ENCODE measurements at places on chromosomes 2 and 18. TPM values are rescaled to one million over a fixed set of nuclear protein-coding genes. Genes with fewer than 3 reads are reported as not detected.

ACKR3 gene
- 3.2 TPM for total RNA-seq

TANC1 gene
- total RNA-seq = 14.7 TPM

SPIRE1 gene
- 14.2 TPM for total RNA-seq

SKOR2 gene
- not detected for total RNA-seq

RND3 gene
- 557 TPM for total RNA-seq

NR4A2 gene
- 0.32 TPM for total RNA-seq

LHCGR gene
- not detected for total RNA-seq

SULT1C2 gene
- under 0.01 TPM for total RNA-seq

DSG4 gene
- total RNA-seq = not detected

C2orf72 gene
- total RNA-seq = not detected

MOCOS gene
- 2.2 TPM for total RNA-seq

ID2 gene
- 257 TPM for total RNA-seq

TMEM178A gene
- total RNA-seq = 0.69 TPM

EPC2 gene
- 18.5 TPM for total RNA-seq

FSIP2 gene
- under 0.01 TPM for total RNA-seq

ALKAL2 gene
- total RNA-seq = not detected

GALNT3 gene
- total RNA-seq = 0.16 TPM

IGFBP5 gene
- total RNA-seq = 213 TPM

KCNG2 gene
- total RNA-seq = 1.9 TPM

RIT2 gene
- not detected for total RNA-seq

RGPD4 gene
- total RNA-seq = not detected

DPY30 gene
- 68.9 TPM for total RNA-seq

IL36G gene
- total RNA-seq = not detected

PRKAG3 gene
- not detected for total RNA-seq

AQP12A gene
- not detected for total RNA-seq

MSTN gene
- 0.16 TPM for total RNA-seq

SALL3 gene
- not detected for total RNA-seq

DYNAP gene
- total RNA-seq = not detected
